ENCODE measurements at places on chromosomes 6 and 20.

- DNase-seq: peak; percentile 12
These were observed 15.2 kb upstream of the MRPS18A start for GRCh38 chr6:43702534-43703440.

DNA sequence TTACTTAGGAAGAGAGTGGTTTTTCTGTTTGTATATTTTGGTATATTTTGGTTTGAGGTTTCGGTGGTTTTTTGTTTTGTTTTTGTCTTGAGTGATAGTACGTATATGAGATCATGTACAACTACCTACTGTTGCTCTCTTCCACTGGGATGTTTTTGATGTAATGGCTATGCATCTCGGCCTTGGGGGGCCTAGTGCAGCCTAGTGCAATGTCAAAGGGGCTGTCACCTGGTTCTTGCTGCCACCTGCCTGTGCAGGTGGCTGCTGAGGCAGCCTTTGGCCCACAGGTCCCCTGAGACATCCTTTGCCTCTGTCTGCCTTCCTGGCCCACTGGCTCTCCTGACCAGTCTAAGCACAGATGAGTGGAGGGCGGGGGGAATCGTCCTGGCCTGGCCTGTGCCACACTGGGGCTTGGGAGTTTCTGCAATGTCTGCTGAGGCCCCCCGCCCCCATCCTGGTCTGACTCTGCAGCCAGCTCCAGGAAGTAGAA is 546.6 kb downstream of the CD83 start:
- no peak for DNase-seq

DNA sequence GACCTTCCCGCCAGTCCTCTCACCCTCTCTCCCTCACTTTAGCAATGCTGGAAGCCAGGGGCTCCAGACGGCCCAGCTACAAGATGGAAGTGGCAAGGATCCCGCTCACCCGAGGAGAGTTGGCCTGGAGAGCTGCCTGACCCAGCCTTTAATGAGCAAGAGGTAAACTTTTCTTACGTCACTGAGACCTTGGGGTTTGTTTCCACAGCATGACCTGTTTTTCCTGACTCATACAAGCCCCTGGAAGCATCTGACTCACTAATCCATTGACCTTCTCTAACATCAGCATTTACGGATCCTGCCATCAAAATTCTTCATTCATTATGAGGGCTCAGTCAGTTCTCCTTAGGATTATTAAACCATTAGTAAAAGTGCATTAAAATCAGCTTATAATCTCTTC is 120.4 kb downstream of the MYLK4 start:
- DNase-seq: no peak

DNA sequence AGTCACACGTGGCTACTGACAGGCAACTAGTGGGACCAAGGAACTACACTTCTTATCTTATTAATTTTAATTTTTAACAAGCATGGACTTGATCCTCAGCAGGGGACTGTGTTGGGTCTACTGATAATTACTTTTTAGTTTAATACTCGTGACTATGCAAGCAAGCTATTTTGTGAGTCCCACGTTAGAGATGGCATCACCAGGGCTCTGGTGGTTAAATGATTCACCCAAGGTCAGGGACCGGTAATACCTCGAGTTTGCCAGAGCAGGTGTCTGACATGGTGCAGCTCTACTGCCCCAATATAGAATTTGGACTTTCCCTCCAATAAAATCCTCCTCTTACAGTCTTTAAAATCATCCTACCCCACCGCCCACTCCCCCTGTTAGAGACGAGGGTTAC is 98.6 kb upstream of the RIN2 start:
- DNase-seq: no peak

DNA sequence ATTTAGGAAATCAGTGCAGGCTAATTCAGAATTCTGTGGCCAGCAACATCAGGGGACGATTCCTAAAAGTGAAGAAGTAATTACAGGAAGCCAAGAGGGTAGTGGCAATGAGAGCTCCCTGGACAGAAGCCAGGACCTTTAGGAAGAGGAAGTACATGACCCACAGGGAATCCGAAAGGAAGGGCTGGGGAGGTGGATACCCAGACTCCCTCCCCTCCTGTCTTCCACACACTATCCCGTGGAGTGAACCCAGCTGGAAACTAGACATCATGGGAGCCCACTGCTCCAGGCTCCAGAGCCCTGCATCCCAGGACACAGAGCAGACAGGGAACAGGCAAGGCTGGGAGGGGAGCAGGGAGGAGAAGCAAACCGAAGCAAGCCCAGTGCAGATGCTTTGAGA is 83.0 kb downstream of the SNX5 start:
- no peak for DNase-seq

DNA sequence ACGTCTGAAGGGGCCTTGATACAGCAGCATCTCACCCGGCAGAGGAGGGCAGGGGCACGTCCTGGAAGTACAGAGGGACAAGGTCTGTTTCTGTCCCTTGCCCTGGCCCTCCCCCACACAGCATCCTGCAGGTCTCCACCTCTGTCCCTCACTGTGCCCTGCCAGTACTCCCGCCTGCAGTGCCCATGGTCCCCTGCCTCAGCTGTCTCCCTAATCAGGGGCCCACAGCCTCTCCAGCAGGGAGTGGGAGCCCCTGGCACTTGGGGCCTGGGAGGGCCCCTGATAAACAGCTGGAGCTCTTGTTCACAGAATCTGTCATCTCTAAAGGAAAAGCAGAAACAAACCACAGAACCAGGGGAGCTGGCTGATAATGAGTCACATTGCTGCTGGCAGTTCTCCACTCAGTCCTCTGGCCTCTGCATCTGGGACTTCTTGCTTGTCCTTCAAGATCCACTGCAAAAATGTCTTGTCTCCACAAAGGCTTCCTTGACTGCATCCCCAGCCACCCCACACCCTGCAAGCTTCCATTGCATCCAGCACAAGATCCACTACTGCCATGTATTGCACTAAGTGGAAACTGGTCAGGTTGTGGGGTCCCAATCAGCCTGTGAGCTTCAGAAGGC is 33.2 kb upstream of the TAF8 start:
- no peak for DNase-seq

- DNase-seq: no peak
These were observed 4.0 kb upstream of the GABRR1 start for GRCh38 chr6:89221129-89221528.

- no peak for DNase-seq
These were observed 386.9 kb downstream of the CDH26 start for GRCh38 chr20:60345106-60345505.

- DNase-seq: no peak
These were observed 61.8 kb upstream of the LAMA2 start for GRCh38 chr6:128821116-128821515.

- DNase-seq: no peak
These were observed 26.6 kb downstream of the FRMD1 start for GRCh38 chr6:168052291-168052891.

DNA sequence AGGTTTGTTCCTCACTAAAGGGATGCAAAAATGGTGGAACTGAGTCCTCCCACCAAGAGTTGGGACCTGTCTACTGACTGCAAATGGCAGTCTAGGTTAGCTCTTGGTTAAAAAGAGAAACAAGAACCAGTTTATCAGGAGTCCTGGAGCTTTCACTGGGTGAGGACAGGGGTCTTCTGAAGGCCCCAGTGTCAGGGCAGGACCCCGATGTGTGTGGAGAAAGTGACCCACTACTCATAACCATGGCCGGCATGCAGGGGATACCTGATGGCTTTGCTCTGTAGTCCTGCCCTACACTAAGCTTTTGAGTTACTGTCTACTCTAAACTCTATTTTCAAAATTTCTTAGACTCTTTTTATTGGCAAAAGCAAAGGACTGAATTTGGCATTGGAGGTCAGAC is 220.5 kb downstream of the ANKRD60 start:
- no peak for DNase-seq

DNA sequence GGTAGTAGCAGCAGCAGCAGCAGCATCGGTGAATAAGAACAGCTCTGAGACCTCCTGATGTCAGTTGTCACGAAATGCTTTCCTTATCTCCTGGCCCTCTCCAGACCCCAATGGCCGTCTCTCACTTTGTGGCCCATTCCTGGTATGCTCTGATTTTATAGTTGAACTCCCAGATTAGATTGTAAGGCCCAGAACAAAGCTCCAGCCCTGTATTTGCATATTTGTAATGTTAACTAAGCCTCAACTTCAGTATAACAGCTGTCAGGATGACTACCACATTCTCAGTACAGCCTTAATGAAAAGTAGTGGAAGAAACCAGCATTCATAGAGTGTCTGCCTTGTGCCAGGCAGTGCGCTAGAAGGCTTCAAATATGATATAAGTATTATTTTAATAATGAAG is 180.9 kb downstream of the SASH1 start:
- DNase-seq: no peak

DNA sequence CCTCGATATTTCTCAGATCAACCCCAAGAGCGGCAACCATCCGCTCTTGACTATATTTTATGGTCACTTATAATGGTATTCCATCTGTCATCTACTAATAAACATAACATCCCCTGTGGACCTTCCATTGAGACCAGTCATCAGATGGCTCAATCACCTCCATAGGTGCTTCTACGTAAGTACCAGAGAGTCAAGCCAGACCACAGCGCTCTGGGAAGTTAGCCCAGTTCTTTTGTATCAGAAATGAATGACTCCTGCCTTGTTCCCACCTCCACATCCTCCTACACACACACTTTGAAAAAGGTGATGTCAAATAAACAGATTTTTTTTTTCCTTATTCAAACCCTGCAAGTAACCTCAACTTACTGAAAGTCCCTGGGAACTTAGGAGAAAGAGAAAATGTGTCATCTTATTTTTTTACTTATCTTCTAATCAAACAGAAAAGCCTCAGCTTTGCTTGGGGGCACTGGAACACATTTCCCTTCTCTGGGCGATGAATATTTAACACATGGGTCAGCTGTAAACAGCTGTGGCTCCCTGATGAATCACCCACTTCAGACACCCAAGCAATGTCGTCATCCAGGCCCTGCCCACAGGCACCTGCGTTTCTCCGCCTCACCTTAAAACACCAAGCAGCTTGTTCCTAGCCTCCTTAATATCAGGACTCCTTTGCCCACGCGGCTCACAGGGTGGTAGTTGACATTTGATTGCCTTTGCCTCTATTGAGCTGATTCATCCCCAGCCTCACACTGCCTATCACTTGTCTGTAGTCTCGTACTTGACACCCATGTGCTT is 121.4 kb upstream of the LY86 start:
- no peak for DNase-seq

DNA sequence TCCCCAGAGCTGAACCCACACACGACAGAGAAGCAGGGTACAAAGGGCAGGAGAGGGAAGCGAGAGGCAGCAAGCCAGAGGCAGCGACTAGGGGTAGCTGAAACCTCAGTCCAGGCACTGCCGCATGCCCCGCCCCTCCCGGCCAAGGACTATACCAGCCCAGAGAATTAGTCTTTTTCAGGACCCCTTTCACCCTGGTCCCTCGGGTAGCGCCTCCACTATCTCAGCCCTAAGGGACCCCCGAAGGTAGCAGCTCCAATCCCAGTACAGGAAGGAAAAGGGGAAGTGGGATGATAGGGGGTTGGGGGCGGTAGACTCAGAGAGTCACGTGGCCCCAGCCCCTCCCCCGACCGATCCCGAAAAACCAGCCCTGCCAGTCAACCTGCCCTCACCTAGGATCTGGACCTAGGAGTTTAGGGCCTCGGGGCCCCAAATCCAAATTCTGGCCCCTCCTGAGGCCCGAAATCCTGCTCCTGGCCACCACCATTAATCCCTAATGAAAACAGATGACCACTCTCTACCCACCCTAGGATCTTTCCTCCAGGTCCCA is 1.3 kb downstream of the RGL2 start:
- peak; percentile 8 for DNase-seq

DNA sequence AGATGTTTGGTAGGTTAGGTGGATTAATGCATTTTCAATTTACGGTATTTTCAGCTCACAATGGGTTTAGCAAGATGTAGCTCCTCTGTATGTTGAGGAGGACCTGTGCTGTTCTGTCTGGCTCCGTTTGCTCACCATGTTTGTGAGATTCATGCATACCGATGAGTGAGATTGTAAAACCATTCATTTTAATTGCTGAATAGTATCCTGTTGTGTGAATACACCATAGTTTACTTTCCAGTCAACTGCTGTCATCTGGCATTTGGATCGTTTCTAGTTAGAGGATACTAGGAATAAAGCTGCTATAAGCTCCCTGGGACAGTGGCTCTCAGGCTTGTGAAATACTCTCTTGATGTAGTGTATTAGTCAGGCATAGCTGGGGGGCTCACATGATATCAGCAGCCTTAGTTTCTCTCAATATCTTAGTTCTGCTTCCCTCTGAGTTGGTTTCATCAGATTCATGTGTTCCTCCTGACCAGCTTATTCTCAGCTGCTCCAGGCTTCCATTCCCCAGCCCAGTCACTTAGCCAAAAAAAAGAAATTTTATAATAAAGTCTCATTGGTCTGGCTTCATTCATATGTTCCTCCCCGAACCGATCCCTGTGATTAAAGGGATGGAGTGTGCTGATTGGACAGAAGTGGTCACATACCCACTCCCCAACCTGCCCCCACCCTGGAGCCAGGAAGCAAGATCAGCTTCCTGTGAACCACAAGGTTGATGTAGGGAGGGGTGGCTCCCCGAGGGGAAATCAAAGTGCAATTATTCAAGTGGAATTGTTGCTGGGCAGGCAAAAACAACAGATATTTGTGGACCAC is 10.9 kb upstream of the B4GALT5 start:
- DNase-seq: peak; percentile 17

DNA sequence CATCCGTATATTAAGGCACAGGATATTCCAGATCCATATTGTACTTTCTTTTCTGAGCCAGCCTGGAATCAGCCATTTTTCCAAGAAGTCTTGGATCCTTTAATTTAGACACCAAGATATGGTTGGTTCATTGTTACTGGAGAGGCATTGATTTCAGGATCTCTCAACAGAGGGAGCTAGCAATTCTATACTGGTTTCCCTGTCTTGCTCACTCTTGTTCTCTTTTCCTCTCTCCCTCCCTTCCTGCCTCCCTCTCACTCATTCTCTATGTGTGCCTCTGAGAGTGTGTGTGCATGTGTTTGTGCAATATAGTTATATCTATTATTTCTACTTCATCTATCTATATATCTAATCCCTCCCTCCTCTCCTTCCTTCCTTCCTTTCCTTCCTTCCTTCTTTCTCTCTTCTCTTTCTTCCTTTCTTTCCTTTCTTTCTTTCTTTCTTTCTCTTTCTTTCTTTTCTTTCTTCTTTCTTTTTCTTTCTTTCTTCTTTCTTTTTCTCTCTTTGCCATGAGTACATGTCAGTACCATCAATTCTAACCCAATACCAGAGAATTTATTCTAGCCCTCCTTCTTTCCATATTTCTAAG is 299.1 kb downstream of the EPHA7 start:
- DNase-seq: no peak

DNA sequence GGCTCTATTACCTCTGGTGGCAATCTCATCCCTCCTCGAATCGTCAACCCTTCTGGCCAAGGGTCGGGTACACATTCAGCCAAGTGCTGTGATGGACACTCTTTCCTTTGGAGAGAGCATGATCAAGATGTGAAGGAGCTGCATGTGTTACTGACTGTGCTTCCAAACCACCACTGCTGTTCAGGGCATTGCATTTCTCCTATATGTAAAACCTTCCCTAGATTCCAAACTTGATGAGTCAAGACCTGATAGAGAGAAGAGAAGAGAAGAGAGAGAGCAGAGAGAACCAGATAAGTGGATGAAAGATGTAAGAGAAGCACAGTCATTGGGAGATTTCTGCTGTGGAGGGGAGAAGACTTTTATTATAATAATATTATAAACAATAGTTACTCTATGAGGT is 162.2 kb downstream of the KCNQ5 start:
- no peak for DNase-seq

- no peak for DNase-seq
These were observed 4.0 kb downstream of the TNFRSF6B start for GRCh38 chr20:63700199-63701050.

All from bone marrow (tissue), 2 donors.